ENCODE measurements at places on chromosomes 7 and 10.

DNA sequence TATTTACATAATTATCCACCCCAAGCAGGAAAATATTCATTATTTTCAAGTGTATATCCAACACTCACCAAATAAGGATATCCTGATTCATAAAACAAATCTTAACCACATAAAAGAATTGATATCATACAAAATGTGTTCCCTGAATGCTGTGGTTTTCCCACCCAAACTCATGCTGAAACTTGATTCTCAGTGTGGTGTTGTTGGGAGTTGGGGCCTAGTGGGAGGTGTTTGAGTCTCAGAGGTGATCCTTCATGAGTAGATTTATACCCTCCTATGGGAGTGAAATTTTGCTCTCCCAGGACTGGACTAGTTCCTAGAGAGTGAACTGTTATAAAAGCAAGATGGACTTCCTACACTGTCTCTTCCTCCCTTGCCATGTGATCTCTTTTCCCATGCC, 1028.3 kb downstream of the SORCS1 start:
- no peak for DNase-seq

- no peak for DNase-seq
Measured at GRCh38 chr7:12314199-12314598, 89.5 kb downstream of the VWDE start.

DNA sequence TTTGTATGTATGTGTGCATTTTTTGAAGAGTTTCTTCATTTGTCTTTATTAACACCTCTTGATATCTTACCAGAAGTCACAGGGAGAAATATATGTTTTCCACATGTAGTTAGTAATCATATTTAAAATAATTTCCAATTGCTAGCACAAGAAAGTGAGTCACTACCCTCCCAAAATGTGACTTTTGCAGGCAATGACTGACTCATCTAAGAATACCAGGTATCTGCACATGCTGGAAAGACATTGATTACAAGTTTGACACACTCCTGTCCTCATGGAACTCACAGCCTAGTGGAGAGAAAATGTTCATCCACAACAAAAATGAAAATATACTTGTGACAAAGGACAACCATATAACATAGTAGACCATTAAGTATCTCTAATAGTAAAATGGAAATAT, 82.9 kb downstream of the SEMA3D start:
- DNase-seq = no peak

DNA sequence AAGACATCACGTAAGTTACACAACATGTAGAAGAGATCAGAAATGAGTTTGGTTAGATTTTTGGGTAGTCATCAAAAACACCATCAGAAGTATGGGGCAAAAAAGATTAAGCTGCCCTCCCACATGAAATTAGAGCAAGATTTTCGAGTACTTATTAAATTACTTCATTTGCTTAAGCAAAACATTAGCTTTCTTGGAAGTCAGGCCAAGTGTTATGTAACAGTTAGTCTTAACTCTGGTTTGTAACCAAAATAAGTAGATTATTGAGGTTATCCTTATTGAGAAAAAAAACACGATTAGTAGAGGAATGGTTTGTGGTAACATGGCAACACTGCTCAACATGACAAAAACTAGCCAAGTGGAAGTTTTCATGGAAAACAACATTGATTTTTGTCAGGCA, 37.9 kb downstream of the HBP1 start:
- DNase-seq = no peak

DNA sequence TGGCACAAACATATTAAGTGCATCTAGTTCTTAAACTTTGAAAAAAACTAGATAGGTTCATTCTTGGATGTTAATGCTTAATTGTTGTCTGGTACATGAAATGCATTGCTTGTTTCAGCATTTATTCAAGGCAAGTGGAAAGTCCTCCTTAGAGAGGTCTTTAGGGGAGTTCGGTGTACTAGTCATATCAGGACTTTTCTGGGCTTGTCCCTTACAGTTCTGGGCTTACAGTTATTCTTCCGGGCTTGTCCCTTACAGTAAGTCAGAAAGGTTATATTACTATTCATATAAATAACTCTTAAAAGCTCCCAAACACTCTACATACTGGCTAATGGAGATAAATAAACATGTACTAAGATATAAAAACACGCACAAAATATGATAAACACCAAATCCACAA, 61.6 kb upstream of the MRLN start:
- DNase-seq = no peak

DNA sequence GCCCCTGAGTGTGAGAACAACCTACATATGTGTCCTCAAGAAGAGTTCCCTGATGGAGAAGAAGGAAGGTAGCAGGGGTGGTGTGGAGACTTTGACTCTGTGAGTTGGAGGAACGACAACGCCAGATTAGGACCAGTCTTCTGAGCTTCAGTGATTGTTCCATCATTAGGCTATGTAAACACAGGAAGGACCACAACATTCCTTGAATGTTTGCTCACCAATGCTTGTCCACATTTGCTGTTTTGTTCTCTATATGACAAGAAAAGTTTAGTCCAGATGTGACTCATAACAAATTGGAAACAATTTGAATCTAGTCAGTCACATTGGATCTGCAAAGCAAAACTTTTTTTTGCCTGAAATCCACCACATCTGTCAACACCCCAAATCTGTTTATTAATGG, 62.7 kb downstream of the ENTPD1 start:
- DNase-seq = peak; percentile 85

Data from SJSA1 (cell line).